Activated effector memory CD4-positive, alpha-beta T cell treated with Interleukin-2 at 50 U/mL for 16 hours (primary cell): ENCODE measurements at places on chromosomes 3 and 15.

GRCh38 chr3:192953926-192954325, 36.3 kb upstream of the MB21D2 start:
- DNase-seq: no peak

GRCh38 chr3:195030791-195031321, 240.1 kb downstream of the XXYLT1 start:
- DNase-seq: no peak

- DNase-seq: no peak
Observed at GRCh38 chr3:23602971-23603370, 202.8 kb upstream of the UBE2E1 start.

DNA sequence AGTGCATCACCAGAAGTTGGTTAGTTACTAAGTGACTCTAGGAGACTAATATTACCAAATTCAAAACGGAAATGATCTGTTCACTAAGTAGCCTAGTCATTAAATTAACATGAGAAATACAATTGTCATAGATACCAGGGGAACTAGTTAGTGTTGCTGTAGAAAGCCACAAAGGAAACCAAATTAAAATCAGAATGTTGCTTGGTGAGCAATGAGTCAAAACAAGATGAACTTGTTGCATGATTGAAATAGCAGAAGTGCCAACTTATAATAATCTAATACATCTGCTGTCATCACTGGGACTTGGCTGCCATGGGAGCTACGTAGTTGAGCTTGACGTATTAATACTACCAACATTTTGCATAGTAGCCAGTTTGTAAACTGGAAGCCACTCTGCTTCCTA, 458.1 kb downstream of the DIPK2A start:
- DNase-seq: no peak

- no peak for DNase-seq
Observed at GRCh38 chr15:59367022-59367451, 5.6 kb downstream of the MYO1E start.

GRCh38 chr15:65980824-65981456, 111.6 kb downstream of the RAB11A start:
- DNase-seq: no peak

DNA sequence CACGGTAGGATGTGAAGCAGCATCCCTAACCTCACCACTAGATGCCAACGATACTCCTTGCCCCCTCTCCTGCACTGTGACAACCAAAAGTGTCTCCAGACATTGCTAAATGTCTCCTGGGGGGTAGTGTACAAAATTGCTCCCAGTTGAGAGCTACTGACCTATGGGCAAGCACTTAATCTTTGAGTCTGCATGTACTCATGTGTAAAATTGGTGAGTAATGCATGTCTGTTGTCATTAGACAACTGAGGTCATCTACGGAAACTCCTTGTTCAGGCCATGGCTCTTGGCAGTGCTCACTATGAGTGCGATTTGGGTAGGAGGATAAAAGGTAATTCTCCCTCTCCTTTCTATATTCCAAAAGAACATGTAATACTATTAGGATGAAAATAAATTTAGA, 29.2 kb downstream of the PDHB start:
- no peak for DNase-seq

GRCh38 chr3:38152609-38153008, 12.7 kb upstream of the OXSR1 start:
- DNase-seq: no peak

DNA sequence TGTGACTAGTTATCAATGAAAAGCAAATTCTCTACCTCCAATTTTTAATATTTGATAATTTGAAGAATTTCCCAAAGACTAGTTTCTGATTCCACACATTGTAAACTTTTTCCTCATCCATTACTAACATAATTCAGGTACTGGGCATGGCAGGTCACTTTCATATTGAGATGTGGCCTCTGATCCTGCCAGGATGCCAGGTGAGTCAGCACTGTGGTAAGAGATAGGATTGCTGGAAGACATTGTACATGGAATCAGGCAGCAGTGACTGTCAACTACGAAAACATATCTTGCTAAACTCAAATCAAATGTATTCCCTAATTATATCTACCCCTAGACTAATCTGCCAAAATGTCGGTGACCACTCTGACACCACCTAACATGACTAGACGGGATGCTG, 33.2 kb upstream of the POU1F1 start:
- DNase-seq: no peak

GRCh38 chr3:27501759-27502158, 17.6 kb upstream of the SLC4A7 start:
- DNase-seq: no peak

- no peak for DNase-seq
Observed at GRCh38 chr15:40926659-40927494, 2.3 kb upstream of the DLL4 start.

DNA sequence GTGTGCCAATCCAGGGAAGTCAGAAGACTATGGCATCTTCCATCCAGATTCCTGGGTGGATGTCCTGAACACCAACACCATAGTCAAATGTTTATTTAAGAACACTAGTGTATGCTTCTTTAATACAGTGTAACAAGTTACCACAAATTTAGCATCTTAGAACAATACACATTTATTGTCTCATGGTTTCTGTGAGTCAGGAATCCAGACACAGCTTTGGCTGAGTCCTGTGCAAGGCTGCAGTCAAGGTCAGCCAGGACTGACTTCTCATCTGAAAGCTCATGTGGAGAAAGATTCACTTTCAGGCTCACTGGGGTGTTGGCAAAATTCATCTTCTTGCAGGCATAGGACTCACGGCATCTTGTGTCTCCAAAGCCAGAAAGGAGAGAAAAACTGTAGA, 143.4 kb downstream of the ANXA2 start:
- DNase-seq: no peak

DNA sequence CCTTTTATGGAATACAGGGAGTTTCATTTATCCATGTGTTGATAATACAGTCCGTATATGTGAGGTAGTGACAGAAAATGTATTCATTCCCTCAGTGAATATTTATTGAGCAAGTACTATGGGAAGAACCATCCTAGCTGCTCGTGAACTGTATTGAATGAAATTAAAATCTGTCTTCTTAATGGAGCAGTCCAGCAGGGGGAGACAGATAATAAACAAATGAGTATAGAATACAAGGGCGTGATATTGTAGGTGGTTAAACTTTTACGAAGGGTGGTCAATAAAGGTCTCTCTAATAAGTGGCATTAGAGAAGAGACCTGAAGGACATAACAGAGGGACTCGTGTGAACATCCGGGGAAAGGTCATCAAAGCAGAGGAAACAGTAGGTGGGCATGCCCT, 62.7 kb upstream of the OSTN start:
- no peak for DNase-seq

DNA sequence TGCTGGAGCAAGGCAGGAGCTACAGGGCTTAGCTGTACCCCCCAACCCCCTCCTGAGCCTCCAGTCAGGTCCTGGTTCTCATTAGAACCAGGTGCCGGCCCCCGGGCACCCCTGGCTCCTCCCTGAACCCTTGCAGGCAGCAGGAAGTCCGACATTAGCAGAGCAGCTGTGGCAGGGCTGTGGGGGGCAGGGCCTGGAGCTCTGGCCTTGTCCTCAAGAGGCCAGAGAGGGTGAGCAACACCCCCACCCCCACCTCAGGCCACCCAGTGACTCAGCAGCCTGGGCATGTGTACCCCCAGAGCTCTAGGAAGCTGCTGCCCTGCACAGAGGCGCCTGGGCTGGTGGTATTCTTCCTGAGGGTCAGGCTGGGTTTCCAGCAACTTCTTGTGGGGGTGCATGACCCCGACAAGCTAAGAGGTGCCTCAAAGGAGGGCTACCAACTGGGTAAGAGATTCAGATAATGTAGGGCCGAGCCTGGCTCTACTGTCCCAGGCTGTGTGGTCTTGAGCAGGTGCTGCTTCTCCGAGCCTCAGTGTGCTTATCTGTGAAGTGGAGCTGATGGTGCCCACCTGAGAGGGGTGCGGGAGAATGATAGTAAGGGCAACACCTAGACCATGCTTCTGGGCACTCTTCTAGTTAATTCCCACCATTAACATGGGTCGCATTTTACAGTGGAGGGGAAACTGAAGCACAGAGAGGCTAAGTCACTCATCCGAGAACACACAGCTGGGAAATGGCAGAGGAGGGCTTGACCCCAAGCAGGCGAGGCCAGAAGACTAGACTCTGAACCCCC, 16.0 kb downstream of the H1-8 start:
- DNase-seq: no peak

DNA sequence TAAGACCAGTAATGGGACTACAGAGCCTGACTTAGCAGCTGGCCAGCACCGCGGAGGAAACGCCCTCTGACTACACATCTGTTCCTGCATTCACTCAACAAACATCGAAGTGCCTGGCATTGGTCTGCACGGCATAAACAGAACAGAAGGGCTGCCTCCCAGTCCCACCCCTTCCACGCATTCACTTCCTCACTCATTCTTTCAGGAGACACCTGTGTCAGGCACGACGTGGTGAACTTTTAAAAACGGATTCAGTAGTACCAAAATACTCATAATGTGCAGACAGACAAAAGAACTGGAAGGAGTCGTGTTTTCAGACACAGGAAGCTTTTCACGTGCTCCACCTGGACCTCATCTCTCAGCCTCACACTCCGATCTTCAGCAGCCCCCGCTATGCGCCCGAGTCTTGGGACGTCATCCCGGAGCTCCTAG, 123.3 kb downstream of the XXYLT1 start:
- DNase-seq: no peak

DNA sequence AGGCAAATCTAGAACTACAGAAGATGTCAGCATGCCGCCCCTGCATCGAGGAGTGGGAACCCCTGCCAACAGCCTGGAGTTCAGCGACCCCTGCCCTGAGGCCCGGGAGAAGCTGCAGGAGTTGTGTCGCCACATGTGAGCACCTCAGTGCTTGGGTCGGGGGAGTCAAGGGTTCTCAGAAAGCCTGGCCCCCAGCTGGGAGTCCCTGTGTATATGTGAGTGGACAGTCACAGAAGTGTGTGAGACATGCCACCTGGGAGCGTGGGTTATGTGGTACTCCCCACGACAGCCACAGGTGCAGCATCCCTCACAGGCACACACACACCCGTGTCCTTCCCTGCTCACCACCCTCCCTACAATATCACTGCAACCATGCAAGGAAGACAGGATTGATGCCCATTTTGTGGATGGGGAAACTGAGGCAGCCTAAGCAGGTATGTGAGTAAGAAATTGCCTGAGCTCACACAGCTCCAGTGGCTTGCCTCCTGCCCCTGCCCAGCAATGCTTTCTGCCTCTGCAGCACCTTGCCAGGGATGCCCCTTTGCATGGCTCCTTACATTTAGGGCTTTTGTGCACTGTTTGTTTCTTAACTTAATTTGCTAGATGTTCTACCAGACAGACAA, 28.3 kb downstream of the C3orf20 start:
- no peak for DNase-seq

- DNase-seq: no peak
Observed at GRCh38 chr3:172124271-172124670, 84.9 kb downstream of the FNDC3B start.

GRCh38 chr3:171190668-171191067, 164.1 kb upstream of the SLC2A2 start:
- no peak for DNase-seq

GRCh38 chr3:32709346-32709745, 24.4 kb downstream of the CNOT10 start:
- no peak for DNase-seq

DNA sequence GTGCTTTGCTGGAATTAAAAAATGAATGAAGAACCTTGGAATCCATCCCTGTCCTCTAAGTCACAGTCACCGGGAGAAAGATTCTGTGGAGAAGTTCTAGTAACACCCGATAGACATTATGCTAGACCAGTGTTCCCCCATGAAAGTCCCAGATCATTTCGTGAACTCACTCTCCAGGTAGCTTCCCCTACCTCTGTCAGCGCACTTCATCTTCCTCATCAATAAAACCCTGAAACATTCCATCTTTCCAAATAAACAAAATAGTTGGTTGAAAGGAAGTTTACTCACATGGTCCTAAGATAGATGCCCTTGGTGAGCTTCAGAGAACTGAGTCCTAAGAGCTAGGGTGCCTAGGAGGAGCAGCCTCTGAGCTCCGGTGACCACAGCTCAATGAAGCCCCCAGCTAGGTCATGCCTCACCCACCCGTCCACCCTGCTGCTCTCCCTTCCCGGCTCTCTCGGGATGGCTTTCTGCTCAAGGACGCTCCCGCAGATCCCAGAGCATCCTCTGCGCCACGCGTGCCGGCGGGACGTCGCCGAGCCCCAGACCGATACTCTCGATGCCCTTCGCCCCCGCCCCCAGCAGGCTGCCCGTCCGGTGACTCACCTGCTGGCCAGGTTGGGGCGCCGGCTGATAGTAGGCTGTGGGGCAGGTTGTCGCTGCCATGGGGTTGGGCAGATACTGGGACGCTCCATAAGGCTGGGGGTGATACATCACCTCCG, 776 bp downstream of the VGLL3 start:
- no peak for DNase-seq

GRCh38 chr15:52278135-52278534, 17.5 kb downstream of the MYO5C start:
- no peak for DNase-seq
